ENCODE measurements at places on chromosomes 12 and 14. TPM values are rescaled to one million over a fixed set of nuclear protein-coding genes. Genes with fewer than 3 reads are reported as not detected.
A peak's percentile ranks its signal among the peaks of the same experiment; 100 is the strongest.

DNA sequence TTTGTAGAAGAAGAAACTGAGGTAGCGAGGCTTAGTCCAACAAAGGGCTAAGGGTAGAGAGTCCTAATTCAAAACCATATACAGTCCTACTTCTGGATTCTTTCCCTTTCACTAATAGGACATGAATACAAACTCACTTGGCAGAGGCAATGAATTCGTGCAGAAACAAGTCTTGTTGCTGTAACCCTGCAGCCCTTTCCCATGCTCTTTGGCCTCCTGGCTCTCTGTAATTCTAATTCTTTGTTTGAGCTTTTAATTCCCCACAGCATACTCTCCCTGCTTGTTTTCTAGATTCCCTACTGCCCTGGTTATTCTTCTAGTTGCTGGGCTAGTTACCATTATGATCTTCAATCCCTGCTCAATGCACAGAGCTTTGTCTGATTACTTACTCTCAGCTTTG lies 381.4 kb downstream of the ETNK1 start:
- DNase-seq = no peak

GRCh38 chr14:32121948-32122347 lies 44.8 kb downstream of the ARHGAP5 start:
- no peak for DNase-seq

DNA sequence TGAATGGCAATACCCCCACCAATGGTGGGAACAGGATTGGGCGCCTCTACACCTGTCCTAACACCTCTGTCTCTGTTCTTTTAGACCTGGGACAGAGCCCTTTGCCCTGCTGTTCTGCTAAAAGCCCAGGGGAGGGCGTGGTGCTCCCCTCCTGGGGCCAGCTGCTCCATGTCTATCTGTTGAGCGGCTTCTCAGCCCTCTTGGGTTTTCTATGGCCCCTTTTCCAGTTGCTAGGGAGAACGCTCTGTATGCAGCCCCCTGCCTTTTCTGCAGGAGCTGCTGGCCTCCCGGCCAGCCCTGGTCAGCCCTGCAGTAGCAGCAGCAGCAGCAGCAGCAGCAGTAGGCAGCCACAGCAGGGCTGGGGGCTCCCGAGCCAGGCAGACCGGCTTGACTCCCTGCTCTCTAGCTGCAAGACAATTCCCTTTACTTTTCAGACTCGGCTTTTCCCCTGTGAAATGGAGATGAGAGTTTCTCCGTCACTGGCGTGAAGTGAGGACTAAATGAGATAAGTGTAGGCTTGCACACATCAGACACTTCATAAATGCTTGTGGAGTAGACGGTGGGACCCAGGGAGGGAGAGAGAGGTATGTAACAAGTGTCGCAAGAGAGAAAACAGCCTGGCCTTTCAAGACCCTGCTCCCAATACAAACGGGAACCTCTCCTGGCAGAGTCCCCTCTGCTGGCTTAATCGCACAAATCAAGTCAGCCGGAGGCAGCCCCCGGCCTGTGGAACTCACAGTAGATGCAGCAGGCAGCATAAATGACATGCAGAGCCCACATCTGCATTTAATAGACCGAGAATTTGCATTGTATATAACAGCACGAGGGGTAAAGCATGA lies 1.0 kb downstream of the RTL1 start:
- peak; percentile 84 for DNase-seq

- no peak for DNase-seq
Observed at GRCh38 chr14:20624495-20625070, 16.9 kb downstream of the OR6S1 start.

DNA sequence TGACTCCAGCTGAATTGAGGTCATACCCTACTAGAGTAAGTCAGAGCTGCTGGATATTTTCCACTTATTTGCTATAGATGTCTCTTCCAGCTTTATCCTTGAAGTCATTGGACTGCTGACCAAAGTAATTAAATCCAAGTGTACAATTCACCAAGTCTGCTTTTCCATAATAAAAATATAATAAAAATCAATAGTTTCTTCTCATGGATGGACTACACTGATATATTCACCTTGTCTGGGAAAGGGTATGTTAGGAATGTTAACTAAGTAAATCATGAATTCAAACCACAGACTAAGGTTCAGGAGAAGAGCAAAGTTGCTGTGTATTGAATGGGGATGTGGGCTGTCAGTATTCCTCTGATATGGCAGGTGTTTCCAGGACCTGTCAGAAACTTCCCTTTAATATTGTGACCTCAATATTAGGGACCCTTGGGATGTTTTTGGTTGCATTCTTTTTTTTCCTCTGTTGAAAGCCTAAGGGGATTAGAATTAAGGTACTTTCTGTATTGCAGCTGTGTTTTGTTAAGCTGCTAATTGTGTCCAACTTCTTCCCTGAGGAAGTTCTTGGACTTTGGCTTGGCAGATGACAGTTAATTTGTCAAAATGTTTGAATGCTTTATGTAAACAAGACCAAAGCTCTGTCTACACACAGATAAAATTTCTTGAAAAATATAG lies 284.0 kb downstream of the ATP23 start:
- no peak for DNase-seq

DNA sequence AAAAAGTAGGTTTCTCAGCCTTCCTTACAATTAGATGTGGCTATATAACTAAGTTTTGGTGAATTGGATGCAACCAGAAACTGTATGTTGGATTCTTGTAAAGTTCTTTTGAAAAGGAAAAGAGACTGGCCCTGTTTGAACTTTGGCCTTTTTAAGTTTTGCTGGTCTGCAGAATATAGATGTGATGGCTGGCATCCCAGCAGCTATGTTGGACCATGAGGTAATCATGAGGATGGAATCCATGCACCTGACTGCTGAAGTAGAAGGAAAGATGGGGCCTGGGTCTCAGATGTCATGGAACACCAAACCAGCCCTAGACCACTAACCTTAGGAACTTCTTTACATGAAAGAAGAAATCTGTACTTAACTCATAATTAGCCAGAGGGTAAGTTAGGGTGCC lies 482.5 kb downstream of the GLT1D1 start:
- DNase-seq = no peak

GRCh38 chr14:65958664-65959562 lies 527.3 kb upstream of the CCDC196 start:
- DNase-seq = peak; percentile 49

DNA sequence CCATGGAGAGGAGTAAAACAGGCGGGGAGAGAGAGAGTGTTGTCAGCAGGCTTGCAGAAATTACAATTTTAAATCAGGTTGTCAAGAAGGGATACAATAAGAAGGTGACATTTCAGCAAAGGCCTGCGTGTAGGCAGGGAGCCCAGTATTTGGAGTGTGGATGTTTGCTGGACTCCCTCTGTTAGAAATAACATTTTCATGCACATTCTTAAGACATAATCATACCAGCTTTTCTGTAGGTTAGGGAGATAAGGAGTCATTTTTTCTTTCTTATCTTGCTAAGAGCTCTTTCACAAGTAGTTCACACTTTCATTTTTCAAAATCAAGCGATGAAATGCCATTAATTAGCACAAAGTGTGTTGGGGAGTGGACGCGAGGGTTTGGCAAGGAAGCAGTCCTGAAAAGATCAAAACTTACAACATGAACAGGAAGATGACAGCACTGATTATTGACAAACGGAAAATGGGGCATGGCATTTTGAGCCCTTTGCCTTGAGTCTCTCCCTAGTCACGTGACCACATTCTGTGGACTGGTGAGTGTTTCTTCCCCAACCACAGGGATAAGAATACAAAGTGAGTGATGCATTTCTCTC lies 160.2 kb downstream of the DAD1 start:
- DNase-seq = no peak

WNT5B gene
- polyA plus RNA-seq = 29.3 TPM
